COLO829 (cell line): ENCODE measurements at places on chromosomes 16 and 17.

- DNase-seq, result no peak
These were observed 786.6 kb upstream of the SOX9 start for GRCh38 chr17:71334048-71334751.

- DNase-seq, result no peak
These were observed 45.6 kb downstream of the SLC47A1 start for GRCh38 chr17:19579192-19579761.

DNA sequence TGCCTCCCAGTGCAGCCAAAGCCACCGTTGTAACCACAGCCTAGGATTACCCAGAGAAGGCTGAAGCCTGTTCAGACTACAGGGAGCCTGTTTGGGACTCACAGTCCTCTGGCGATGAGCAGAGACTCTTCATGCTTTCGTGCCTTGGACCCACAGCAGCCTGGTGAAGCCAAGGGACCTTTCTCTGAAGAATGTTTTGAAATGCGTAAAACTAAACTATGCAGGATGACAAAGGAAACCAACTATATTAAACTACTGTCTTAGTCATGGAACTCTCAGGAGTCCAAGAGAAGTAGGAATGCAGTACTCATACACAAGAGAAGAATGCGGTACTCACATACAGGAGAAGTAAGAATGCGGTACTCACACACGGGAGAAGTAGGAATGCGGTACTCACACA lies 20.9 kb downstream of the ABR start:
- DNase-seq, result no peak

DNA sequence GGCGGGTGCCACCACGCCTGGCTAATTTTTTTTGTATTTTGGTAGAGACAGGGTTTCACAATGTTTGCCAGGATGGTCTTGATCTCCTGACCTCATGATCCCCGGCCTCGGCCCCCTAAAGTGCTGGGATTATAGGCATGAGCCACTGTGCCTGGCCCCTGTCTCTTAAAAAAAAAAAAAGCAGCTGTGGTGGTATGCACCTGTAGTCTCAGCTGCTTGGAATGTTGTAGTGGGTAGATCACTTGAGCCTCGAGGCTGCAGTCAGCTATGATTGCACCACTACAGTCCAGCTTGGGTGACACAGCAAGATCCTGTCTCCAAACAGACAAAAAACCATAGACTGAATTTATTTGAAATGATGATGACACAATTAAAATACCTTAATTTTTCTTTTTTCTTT lies 24.3 kb downstream of the CDK12 start:
- no peak for DNase-seq

GRCh38 chr17:1890758-1891450 lies 61.1 kb downstream of the RPA1 start:
- DNase-seq, result no peak

- DNase-seq, result no peak
These were observed 69.0 kb downstream of the SPECC1 start for GRCh38 chr17:20077978-20078685.

DNA sequence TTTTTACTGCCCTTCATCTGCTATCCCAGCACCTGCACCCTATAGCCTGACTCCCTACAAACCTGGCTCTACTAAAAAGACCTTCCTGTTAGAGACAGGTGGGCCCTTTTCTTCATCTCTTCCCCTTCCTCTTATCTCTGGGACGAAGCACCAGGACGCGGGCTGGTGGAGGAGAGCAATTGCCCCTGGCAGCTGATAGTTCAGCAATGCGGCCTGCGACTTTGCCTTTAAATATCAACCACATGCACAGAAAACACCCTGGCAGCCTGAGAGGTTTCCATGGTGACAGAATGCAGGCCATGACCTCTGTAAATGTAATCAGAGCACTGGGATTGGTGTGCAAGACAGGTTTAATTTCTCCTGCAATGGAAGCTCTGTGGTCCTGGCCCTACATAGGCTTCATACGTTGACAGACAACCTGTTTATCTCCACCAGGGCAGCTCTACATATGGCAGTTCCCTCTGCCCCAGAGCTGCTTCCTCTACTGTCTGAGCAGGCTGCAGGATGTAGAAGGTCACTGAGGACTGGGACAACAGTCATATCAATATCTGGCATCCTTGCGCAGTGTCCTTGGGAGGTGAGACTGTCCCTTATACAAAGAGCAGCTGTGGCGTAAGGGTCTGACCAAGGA lies 10.0 kb upstream of the SKAP1 start:
- no peak for DNase-seq

DNA sequence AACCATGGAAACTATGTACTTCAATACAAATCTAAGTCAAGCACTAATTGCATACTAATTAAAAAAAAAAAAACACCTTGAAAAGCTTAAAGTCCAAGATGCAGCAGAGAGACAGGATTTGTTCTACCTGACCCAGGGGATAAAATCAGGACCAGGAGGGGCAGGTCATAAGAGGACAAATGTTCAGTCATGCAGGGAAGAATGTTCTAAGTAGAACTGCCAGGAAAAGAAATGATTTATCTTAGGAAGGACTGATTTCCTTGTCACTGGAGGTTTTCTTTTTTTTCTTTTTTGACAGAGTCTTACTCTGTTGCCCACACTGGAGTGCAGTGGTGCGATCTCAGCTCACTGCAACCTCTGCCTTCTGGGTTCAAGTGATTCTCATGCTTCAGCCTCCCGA lies 9.1 kb upstream of the GHDC start:
- no peak for DNase-seq

GRCh38 chr17:71217769-71218168 lies 903.1 kb upstream of the SOX9 start:
- DNase-seq, result no peak

DNA sequence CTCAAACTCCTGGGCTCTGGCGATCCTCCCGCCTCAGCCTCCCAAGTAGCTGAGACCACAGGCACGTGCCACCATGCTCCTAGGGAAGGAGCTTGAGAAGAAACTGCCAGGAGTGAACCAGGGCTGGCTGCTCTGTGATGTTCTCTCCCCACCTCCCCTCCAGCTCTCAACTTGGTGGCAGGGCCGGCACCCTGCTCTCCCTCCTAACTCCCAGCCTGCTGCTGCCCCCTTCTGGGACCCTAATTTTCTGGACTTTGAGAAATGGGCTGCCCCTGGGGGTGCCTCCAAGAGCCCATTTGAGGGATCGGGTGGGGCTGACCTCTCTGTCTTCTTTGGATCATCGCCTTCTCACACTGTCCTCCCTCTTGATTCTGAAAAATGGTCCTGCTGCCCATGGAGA lies 14.9 kb upstream of the STAT3 start:
- DNase-seq, result no peak

- no peak for DNase-seq
These were observed 41.1 kb upstream of the ERN1 start for GRCh38 chr17:64171041-64171440.

DNA sequence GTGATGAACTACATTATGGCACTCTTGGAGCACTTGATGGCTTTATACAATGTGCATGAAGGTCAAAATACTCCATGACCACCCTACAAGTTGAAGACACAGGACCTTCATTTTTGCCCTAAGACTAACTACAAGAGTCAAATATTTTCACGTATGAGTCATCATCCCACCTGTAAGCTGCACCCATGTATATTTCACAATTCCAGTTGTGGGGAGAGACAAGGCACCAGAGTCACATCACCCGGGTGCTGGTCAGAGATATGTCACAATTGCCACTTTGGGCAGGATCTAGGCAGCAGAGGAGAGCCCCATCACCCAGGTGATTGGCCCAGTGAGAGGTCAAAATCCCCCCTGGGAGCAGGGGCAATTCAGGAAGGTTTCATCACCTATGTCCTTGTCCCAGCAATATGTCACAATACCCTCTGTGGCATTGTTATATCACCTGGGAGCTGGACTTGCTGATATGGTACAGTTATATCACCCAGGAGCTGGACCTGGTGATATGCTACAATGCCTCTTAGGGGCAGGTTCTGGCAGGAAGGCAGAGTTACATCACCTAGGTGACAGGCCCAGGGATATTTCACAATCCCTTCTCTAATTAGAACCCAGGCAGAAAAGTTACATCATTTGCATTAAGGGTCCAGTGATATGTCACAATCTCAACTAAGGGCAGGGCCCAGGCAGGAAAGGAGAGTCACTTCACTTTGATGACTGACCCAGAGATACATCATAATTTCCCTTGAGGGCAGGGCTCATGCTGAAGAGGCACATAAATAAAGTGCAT lies 1839.2 kb downstream of the TP53TG3F start:
- no peak for DNase-seq

- no peak for DNase-seq
These were observed 23.6 kb upstream of the CBX2 start for GRCh38 chr17:79754370-79754769.

GRCh38 chr16:17356243-17356933 lies 114.4 kb downstream of the XYLT1 start:
- DNase-seq, result no peak

DNA sequence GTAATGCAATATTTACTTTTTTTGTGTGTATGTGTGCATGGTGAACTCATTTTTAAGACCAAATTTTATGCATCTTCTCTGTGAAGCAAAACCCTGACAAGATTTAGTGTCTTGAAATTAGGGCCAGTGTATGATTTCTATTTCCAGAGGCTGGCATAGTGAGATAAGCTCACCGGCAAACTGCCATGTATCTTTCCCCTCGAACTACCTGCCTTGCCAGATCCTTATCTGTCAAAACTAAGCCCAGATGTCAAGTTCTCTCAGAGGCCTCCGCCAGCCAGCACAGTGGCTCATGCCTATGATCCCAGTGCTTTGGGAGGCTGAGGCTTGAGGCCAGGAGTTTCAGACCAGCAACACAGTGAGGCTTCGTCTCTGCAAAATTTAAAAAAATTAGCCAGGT lies 10.0 kb downstream of the USP32 start:
- no peak for DNase-seq

GRCh38 chr16:89352091-89352681 lies 134.7 kb downstream of the ZNF778 start:
- DNase-seq, result no peak

DNA sequence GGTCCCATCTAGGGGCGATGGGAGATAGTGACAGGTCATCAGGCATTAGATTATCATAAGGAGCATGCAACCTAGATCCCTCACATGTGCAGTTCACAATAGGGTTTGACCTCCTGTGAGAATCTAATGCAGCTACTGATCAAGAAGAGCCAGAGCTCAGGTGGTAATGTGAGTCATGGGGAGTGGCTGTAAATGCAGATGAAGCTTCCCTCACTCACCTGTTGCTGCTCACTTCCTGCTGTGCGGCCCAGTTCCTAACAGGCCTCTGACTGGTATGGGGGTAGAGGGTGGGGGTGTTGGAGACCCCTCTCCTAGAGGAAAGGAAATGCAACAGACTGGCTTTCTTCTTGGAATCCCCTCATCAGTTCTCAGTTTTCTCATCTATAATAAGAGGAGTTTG lies 131.4 kb downstream of the CA10 start:
- DNase-seq, result no peak

- no peak for DNase-seq
These were observed 18.1 kb upstream of the TBX2 start for GRCh38 chr17:61381537-61381936.

- no peak for DNase-seq
These were observed 16.5 kb downstream of the HS3ST3B1 start for GRCh38 chr17:14317383-14317782.

DNA sequence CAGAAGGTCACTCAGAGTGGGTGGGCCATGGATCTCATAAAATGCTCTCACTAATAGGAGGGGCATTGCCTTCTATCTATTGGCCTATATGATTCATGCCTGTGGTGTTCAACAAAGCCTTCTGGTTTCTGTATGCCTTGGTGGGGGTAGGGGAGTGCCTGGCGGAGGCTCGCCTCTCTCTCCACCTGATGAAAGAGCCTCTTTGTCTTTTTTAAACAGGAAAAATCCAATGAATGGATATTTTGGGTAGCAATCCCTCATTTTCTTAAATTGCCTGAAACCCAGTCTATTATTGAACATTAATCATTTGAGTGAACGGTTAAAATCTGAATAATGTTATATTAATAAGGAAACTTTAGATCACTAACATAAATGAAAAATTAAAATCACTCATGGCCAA lies 90.6 kb downstream of the TOX3 start:
- peak; percentile 51 for DNase-seq

GRCh38 chr16:88681709-88682451 lies 4.4 kb downstream of the SNAI3 start:
- DNase-seq, result no peak

- DNase-seq, result no peak
These were observed 25.8 kb downstream of the SLC38A7 start for GRCh38 chr16:58658796-58659211.

DNA sequence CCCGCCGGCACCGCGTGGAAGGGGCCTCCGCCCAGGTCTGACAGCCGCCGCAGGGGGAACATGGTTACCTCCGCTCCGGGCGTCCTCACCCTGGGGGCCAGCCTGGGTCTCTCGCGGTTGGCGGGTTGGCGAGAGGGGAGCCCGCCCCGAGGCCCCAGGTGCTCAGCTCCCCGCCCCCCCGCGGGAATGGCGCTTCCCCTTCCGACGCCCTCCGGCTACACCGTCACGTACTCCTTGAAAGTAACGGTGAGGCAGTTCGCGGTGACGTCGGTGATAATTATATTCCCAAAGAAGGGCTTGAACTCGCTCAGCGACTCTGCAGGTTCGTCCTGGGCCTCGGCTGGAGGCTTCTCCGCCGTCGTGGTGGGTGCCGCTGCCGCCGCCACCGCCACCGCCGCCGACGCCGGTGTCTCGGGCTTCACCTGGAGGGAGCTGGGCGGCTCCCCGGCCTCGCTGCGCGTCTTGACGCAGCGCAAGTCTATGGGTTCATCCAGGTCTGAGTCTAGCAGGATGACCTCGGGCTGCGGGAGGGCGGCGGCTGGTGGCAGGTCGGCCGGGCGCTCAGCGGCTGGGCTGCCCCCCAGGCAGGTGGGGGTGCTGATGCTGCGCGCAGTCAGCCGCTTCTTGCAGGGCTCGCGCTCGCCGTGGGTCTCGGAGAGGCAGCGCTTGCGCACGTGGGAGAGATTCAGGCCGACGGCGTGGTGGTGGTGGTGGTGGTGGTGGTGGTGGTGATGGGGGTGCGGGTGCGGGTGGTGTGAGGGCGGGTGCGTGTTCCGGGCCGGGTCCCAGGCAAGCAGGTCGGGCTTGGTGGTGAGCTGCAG lies 5.3 kb downstream of the CBX4 start:
- no peak for DNase-seq

- DNase-seq, result no peak
These were observed 30.5 kb downstream of the PTRH2 start for GRCh38 chr17:59676716-59677115.

DNA sequence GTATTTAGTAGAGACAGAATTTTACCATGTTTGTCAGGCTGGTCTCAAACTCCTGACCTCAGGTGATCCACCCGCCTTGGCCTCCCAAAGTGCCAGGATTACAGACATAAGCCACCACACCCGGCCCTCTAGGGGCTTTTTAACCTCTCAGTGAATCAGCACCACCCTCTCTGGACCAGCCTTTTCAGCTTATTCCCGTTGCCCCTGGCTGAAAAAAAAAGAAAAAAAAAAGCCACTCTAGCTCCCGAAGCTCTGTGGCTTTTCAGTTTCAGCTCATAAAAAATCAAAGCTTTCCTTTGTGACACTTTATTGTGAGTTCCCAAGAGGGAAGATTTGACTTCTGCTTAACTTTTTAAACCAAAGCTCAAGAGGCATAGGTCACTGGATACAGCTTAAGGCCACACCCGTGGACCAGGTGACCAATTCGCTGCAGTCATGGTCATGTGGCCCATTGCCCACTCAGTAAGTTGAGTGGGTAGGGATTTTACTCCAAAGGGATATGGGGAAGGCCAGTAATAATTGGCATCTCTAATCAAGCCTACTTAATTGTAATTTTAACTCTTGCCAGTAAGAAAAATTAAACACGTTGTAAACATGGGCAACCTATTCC lies 46.6 kb upstream of the MED13 start:
- DNase-seq, result peak; percentile 34

GRCh38 chr16:31093132-31093703 lies 1.4 kb downstream of the VKORC1 start:
- DNase-seq, result peak; percentile 84

GRCh38 chr16:7508656-7509055 lies 176.0 kb downstream of the RBFOX1 start:
- no peak for DNase-seq
